ENCODE measurements at places on chromosomes 6 and 20. TPM values are rescaled to one million over a fixed set of nuclear protein-coding genes. Genes with fewer than 3 reads are reported as not detected.

TRIM31 gene
- total RNA-seq: not detected

REM1 gene
- total RNA-seq: 7.2 TPM

DLL1 gene
- 19.7 TPM for total RNA-seq

DNA sequence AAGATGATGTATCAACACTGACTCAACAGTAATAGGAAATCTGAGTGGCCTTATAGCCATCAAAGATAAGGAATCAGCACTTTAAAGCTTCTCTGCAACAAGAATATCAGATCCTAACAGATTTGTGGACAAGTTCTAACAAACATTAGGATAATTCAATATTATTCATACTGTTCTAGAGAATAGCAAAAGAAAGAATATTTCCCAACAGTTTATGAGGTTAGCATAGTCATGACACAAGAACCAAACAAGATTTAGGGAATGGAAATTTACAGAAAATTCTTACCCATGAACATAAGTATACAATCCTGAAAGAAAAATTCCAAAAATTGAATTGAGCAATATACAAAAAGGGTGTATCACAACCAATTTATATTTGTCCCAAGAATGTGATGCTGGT lies 64.3 kb upstream of the BTBD3 start:
- H3K36me3 ChIP-seq: no peaks in the 10 kb centered on the region
- no peak overlapping the region for H3K27ac ChIP-seq
- no peaks in the 10 kb centered on the region for H3K4me1 ChIP-seq
- DNase-seq: no peak

DNA sequence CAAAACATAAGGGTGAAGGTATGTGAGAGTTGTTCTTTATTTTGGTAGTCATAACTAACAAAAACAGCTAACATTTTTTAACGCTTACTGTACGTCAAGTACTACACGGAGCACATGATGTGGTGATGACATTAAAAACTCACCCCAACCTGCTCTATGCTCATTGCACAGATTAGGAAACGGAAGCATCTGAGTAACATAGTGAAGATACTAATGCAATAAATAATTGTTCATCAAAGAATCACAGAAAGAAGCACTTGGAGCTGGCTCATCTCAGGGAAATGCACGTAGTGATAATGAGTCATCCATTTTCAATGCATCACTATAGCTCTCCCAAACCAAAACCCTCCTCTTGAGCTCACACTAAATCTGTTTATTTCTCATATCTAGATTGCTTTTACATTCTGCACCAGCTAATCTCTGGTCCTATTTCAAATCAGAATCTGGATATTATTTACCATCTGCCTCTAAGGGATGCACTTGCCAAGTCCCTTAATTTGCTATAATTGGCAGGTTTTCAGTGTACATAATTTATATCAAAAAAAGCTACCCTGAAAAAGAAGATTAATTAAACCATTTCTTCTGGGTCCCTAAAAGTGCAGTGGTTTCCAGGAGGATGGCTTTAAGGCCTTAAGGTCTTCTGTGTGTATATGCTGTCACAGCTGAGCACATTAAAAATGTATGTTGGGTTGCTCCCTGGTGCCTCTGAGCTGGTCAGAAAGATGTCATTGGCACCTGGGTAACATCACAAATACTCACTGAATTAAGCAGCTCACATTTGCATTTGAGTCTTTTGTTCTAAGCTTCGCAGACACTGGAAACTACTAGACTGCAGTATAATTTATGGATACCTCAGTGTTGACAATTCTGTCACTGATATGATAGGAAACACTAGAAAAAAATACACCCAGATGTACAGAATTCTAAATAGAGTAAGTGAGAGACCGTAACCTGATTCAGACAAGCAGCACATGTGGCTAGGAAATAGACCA lies 677.4 kb upstream of the CITED2 start:
- H3K4me3 ChIP-seq: no peak overlapping the region
- no peak overlapping the region for H3K27ac ChIP-seq
- H3K27me3 ChIP-seq: no peaks in the 10 kb centered on the region
- DNase-seq: no peak
- H3K4me1 ChIP-seq: no peaks in the 10 kb centered on the region
- no peaks in the 10 kb centered on the region for H3K36me3 ChIP-seq

- no peak overlapping the region for H3K4me3 ChIP-seq
- no peak overlapping the region for H3K27ac ChIP-seq
- H3K36me3 ChIP-seq: no peaks in the 10 kb centered on the region
- no peaks in the 10 kb centered on the region for H3K27me3 ChIP-seq
- no peak for DNase-seq
- H3K4me1 ChIP-seq: no peaks in the 10 kb centered on the region
These were observed 31.9 kb downstream of the TTI1 start for GRCh38 chr20:38001173-38001875.

DNA sequence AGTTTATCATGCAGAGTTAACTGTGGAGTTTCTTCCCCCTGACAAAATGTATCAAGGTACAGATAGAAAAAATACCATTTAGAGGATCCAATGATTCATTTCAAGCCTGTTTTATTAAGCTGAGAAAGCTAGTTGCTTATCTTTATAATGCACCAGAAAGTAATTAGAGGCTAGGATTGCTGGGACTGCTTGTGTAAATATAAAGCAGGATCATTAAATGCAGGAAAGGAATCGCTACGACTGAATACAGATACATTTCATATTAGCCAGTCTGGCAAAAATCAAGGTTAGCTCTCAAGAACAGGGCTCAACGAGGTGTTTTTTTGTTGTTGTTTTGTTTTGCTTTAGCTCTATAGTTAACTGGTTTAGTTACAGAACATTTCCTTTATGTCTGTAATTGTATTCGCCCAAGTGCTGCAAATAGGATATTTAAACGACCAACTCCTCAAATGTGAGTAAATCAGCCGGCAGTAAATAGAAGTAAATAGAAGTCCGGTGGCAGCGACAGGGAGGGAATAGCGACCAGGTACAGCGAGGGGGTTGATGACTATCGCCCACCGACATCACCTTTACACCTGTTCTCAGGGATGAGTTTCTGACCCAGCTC lies 748 bp downstream of the UBE2J1 start:
- no peaks in the 10 kb centered on the region for H3K27me3 ChIP-seq
- no peaks in the 10 kb centered on the region for H3K4me1 ChIP-seq
- peak overlapping the region; percentile 95 for H3K27ac ChIP-seq

GRCh38 chr6:88547768-88548167 lies 381.6 kb upstream of the CNR1 start:
- no peaks in the 10 kb centered on the region for H3K27me3 ChIP-seq
- no peaks in the 10 kb centered on the region for H3K4me1 ChIP-seq
- no peak for DNase-seq
- no peaks in the 10 kb centered on the region for H3K36me3 ChIP-seq

DNA sequence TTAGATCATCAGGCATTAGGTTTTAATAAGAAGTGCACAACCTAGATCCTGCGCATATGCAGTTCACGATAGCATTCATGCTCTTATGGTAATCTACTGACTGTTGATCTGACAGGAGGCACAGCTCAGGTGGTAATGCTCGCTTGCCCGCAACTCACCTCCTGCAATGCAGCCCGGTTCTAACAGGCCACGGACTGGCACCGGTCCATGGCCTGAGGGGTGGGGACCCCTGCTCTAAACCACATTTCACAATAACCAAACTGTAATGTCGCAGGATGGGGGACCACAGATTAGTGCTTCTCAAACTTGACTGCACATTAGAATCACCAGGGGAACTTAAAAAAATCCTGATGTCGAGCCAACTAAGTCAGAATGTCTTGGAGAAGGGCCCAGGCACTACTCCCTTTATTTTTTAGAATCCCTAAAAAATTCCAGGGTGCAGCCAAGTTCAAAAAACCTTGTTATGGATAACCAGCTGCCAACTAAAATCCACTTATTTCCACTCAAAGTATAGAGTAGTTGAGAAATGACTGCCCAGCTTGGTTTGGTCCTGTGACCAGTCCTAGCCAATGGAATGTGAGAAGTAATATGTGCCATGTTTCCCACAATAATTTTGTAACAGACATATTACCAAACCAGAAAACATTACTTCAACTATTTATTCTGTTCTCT lies 3.1 kb downstream of the SHPRH start:
- no peak overlapping the region for H3K27ac ChIP-seq
- DNase-seq: no peak
- no peaks in the 10 kb centered on the region for H3K36me3 ChIP-seq
- no peaks in the 10 kb centered on the region for H3K4me1 ChIP-seq
- H3K4me3 ChIP-seq: no peak overlapping the region

DNA sequence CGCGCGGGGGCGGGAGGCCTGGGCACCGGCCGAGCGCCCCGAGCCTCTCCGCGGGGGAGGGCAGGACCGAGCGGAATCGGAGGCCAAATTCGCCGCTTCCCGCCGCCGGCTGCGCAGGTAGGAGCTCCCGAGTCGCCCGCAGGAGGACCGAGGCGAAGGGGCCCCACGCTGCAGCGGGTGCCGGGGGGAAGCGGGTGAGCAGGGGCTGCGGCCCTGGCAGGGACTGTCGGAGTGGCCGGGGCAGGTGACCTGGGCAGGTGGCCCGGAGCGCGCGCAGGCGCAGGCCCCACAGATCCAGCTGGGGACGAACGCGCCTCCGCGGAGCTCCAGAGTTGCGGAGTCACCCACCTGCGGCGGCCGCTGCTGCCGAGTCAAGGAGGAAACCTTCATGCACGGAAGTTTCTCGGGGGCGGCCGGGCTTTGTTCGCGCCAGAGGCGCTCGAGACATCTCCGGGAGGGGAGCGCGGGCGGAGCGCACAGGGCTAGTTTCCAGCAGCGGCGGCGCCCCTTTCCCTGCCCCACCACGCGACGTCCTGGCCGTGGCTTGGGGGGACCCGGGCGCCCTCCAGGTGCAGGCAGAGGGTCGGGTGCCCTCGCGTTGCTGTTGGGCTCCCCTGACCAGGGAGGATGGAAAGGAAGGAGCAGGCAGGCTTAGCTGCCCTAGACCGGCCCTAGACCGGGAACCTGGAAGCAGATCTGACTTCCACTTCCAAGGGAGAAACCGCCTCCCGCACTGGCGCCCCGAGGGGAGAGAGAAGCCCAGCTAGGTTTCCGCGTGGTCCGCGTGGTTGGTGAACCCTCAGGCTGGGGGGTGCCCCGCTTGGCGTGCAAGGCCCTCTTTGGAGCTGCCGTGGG lies 590 bp downstream of the SLCO4A1 start:
- DNase-seq: no peak
- H3K4me1 ChIP-seq: no peaks in the 10 kb centered on the region
- H3K36me3 ChIP-seq: no peaks in the 10 kb centered on the region

- no peak for DNase-seq
- no peaks in the 10 kb centered on the region for H3K36me3 ChIP-seq
- H3K27ac ChIP-seq: no peak overlapping the region
- H3K4me1 ChIP-seq: no peaks in the 10 kb centered on the region
These were observed 181.9 kb downstream of the TMEM200A start for GRCh38 chr6:130547723-130548122.

DNA sequence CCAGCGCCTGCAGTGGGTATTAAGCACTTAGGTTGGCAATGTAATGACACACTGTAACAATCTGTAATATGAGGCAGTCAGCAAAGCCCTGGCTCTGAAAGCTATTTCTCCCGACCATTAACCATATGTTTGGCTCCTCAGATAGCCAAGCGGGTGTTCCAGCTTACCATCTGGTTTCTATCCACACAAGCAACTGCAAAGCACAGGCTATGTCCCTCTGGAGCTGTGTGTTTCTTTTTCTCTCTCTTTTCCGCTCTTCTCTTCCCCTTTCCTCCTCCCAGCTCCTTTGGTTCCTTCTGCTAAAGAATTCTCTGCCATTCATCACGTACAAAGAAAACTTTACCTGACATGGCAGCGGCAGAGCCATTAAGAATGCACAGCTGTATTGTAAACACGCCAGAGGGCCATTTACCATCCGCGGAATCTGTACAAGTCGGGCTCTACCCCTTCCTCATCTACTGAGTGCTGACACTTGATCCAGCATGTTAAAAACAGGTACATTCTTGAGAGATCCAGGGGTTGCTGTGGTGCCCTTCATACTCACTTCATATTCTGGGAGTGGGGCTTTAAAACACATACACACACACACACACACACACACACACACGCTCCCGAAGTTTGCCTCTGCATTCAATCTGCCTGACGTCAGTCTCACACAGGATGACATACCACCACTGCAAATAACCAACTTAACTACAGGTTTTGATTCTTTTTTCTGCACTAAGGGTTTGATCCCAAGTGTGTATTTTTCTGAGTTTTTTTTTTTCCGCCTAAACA lies 77.2 kb downstream of the BACH2 start:
- no peaks in the 10 kb centered on the region for H3K27me3 ChIP-seq
- no peak overlapping the region for H3K4me3 ChIP-seq
- peak; percentile 55 for DNase-seq
- peaks cover 20% of the 10 kb centered on the region for H3K4me1 ChIP-seq
- H3K27ac ChIP-seq: peak overlapping the region; percentile 89

DNA sequence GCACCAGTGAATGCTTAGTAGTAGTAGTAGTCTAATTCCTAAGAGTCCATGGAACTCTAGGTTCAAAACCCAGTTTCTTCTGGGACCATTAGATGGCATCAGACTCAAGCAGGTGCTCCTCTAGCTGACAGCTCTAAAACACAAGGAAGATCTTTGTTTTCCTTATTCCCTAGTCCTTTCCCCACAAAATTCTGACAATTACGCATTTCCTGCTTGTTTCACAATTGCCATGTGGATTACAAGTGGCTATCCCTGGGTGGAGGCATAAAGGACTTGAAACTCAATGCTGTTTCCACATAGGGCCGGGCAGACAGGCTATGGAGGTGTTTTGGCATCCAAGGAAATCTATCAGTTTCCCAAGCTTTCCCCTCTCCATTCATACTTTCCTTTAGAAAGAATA lies 9.2 kb upstream of the HLA-DOB start:
- DNase-seq: no peak
- no peak overlapping the region for H3K4me3 ChIP-seq
- no peaks in the 10 kb centered on the region for H3K27me3 ChIP-seq

DNA sequence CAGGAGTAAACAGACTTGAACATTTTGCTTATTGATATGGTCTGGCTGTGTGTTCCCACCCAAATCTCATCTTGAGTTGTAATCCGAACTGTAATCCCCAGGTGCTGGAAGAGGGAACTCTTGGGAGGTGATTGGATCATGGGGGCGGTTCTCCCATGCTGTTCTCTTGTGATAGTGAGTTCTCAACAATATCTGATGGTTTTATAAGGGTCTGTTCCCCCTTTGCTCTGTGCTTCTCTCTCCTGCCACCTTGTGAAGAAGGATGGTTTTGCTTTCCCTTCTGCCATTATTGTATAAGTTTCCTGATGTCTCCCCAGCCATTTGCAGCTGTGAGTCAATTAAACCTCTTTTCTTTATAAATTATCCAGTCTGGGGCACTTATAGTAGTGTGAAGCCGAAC lies 40.0 kb downstream of the MYLIP start:
- H3K4me1 ChIP-seq: no peaks in the 10 kb centered on the region
- no peaks in the 10 kb centered on the region for H3K36me3 ChIP-seq
- no peak overlapping the region for H3K27ac ChIP-seq
- no peak for DNase-seq
